Stimulated activated CD4-positive, alpha-beta T cell treated with anti-CD3 and anti-CD28 coated beads, Interleukin-2, amount 100 ng/mL, for 4 hours (primary cell): ENCODE measurements at places on chromosomes 2 and 18.

DNA sequence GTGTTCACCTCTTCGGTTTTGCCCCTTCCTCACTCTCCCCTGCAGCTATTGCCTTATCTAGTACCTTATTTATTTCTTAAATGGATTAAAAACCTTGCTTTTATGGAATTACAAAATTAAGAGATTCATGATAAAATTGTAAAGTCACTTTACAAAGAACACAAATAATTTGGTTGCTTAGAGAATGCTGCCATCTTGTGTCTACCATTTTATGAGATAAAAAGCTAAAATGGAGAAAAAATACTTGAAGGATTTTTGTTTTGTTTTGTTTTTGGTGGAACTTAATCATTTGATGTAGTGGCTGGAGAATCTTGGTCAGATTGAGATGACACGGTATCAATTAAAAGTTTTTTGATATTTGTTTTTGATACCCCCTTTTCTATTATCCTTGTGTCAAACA lies 69.6 kb downstream of the R3HDM1 start:
- no peak for DNase-seq

- DNase-seq, result no peak
Measured at GRCh38 chr2:214503568-214503967, 92.7 kb downstream of the VWC2L start.

DNA sequence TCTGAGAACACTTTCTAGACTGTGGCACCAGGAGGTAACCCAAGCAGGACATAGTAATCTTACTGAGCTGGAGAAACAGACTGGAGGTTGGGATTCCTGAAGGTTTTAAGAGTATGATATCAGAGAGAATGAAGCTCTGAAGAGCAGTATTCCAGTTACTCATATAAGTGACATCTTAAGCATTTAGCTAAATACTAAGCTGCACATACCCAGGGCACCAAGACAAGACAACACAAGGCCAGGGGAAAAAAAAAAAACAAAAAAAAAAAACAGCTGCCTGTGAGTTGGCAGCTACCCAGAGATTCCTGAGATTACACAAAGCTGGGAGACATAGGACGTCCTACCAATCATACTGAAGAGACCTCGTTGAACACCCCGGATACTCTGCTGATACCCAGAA lies 175.8 kb downstream of the SRBD1 start:
- DNase-seq, result no peak

DNA sequence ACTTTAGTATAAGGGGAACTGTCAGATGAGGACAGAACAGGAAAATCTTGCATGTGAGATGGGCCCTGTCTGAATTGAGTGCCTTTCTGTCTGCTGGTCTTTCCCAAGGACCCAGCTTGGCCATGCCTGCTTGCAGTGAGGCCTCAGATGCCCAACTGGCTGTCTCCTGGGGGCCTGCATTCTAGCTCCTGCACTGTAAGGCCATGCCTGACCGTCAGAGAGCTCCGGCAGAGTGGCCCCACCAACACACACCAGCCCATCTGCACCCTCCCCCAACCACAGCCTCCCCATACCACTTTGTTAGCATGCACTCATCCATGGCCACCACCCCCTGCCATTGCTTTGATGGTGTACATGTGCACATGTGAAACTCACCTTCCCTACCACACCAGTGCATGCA lies 190.4 kb upstream of the RPRM start:
- no peak for DNase-seq

DNA sequence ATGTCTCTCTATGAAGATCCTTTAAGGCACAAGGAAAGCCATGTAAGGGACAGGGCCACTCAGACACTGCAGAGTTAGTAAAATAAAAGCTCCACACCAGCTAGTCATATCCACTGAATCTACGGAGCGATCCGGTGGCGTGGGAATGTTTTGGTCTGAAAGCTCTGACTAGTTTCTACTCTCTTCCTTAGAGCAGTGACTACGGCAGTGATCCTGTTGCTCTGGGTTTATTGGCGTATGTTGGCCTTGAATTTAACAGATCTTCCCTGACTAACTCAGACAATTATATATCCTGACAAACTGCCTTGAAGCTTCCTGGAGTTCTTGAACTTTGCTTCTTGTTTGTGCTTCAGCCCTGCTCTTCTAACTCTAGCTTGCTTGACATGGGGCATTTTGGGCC lies 115.3 kb upstream of the FZD5 start:
- no peak for DNase-seq

DNA sequence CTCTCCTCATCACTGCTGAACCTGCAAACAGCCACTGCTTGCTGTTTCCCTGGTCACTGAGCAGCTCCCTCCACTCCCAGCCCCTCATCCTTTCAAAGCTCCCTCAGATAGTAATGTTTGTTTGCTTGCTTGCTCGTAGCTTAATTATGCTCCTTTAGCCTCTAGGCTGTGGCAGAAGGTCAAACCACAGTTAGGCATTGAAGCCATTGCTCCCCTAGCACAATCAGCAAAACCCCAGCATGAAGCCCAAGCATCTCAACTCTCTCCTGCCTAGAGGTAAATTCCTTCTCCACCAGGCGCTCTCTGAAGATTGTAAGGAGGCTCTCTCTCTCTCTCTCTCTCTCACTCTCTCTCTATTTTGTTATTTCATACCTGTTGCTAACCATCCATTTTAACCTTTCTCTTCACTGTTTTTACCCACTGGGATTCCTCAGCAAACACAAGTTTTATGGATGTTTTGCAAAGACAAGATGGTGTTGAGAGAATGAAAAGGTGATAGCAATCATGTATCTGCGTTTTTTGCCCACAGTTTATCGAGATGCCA lies 135.9 kb upstream of the HNRNPA3 start:
- DNase-seq, result no peak

DNA sequence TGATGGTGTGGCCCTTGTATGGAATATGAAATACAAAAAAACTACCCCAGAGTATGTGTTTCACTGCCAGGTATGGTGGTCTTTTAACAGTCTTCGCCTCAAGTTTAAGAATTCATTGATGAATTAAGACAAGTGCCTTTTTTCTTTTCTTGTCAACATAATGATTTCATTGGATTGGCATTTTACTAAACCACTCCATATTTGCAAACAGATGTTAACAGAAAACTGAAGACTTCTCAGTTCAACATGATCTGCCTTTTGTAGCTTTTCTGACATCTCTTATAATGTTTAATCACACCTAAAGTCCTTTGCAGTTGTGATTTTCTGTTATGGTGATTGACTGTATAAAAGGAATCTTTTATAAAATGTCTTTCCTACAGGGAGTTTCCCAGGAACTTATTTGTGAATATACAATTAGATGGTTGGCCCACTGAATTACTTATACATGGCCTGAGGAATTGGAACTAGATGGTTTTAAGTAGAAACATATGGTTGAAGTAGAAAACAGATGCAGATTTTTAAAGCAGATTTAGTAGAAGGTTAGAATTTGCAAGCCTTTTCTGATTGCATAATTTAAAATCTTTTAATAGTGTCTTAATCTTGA lies 39.7 kb downstream of the DYNC1I2 start:
- no peak for DNase-seq

- no peak for DNase-seq
Measured at GRCh38 chr2:58239243-58239925, 1.7 kb downstream of the FANCL start.

- no peak for DNase-seq
Measured at GRCh38 chr2:30883822-30884221, 76.6 kb upstream of the CAPN13 start.

GRCh38 chr18:69397096-69397495 lies 3.6 kb upstream of the DOK6 start:
- no peak for DNase-seq

- no peak for DNase-seq
Measured at GRCh38 chr2:136127356-136127755, 9.4 kb upstream of the CXCR4 start.

DNA sequence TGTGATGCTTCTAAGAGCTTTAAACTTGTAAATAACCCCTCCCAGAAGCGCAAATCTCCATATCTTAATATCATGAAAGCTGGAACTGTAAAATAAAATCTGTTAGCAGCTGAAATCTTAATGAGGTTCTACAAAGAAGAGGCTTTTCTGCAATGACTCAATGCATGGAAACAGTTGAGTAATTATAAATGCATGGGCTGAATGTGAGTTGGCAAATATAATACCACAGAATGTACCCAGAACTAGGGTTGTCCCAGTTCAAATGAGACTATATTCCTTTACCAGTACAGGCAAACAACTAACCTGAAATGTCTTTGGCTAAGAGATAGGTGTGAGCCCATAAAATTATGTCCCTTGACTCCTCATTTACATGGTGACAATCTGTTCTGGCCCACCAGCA lies 52.9 kb downstream of the SATB2 start:
- no peak for DNase-seq

DNA sequence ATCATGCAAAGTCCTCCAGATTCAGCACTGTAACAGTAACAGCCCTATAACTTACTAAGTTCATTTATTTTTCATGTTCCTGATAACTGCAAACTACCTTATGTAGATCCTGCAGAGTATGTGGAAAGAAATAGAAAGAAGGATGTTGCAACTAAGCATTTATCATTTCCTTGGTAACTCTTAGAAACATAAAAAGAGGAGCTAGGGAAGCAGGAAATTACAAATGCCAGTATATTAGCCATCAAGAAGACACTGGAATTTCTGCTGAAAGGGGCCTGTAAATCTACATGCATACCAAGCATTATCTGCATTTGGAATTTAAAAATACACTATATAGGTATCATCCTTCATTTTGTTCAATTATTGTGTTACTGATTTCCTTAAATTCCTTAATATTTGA lies 66.8 kb downstream of the PDE11A start:
- no peak for DNase-seq

DNA sequence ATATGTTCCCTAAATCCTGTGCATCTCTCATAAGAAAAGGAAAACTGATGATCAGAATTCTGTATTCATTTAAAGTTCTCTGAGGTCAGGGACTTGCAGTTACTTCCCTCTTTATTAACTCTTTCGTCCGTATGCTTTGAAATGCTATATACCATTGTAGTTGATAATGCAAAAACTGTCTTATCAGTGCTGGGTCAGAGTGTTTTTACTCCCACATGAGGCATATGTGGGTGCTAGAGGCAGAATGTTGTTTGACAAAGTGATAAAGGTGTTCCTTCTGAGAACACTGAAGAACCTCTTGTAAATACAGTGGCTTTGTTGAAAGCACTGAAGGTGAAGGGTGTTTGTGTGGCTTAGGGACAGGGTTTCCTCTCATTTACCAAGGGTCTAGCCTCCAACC lies 136.5 kb upstream of the NFATC1 start:
- no peak for DNase-seq

GRCh38 chr2:50388324-50388723 lies 643.6 kb downstream of the NRXN1 start:
- no peak for DNase-seq

GRCh38 chr2:122193622-122194021 lies 438.2 kb downstream of the TSN start:
- no peak for DNase-seq

GRCh38 chr2:218229239-218229638 lies 12.2 kb downstream of the ARPC2 start:
- DNase-seq, result no peak

GRCh38 chr18:74290794-74291471 lies 830 bp downstream of the CYB5A start:
- DNase-seq, result no peak

DNA sequence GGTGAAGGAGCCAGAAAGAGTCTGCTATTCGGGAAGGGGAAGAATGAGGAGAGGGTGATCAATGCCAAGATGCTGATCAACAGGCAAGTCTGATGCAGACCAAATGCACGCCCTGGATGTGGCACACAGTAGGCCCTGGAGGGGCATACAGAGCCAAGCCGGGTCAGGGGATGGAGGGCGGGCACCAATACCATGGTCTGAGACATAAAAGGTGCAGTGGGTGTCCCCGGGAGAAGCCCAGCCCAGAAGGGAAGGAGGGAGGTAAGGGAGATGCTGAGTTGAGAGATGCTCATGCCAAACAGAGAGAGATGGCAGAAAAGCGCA lies 66.6 kb upstream of the ID2 start:
- DNase-seq, result no peak

DNA sequence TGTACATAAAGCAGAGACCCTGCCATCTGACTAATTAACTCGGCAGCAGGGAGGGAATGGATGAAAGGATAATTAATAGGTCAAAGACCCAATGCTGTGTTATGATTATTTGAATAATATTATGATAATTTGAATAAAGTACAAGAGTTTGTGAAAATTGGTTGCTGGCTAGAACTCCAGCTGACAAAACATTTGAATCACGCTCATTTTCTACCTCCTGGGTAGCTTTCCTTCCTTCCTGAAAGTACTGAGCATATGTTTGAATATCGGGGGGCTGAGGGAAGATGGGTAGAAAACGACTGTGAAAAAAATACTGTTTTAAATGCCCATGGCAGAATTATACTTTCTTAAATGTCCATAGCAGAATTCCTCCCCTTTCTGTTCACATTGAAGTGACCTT lies 243.6 kb upstream of the RBMS1 start:
- DNase-seq, result no peak

DNA sequence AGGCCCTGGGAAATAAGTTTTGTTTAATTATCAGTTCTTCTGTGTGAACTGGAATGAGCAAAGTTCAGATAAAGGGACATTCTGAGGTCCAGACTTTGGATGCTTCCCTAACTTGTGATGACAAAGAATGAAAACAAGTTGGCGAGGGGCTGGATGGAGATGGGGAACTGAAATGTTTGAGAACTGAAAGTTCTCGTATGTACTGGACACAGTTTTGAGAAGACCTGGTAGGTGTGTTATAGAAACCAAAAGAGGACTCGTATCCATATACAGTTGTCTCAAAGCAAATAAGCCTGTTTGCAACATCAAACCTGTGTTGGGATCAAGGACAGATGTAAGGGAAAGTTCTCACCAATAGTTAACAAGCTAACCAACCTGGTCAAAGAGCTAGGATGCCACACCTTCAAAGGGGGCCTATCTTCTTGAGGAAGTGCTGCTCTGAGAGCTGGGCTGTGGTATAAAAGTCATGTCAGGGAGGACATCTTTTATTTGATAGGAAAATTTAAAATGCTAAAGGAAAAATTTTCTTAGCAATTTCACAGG lies at the start of gene UPP2:
Gene UPP2 (plus strand): TSS at position 493 of the 543 bp plus-strand sequence. CDS start 188 bp downstream, outside the sequence.
- no peak for DNase-seq

GRCh38 chr2:241788572-241788971 lies 11.9 kb downstream of the GAL3ST2 start:
- peak; percentile 33 for DNase-seq

DNA sequence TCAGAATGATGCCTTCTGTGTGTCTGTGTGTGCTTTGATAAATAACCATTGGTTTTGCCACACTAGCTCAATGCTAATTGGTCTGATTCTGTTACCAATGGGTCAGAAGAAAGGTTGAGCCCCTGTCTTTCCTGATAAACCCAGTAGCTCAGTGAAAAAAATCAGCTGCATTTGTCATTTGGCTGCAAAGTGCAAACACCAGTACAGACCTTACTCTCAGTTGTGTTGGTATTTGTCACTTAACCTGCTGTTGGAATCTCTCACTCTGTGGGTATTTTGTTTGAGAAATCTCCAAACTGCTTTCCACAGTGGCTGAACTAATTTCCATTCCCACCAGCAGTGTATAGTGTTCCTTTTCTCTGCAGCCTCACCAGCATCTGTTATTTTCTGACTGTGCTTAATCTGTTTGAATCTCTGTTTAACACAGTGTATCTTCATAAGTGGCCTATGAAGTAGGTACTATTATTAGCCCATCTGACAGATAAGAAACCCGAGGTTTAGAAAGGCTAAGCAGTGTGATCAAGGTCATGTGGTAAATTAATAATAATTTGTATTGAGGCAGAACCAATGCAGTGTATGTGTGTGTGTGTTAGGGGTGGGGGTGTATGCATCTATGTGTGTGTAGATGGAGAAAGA lies 26.7 kb downstream of the LIMS1 start:
- DNase-seq, result no peak
